Fibroblast of lung (primary cell): ENCODE measurements at places on chromosomes 2 and 18. TPM values are rescaled to one million over a fixed set of nuclear protein-coding genes. Genes with fewer than 3 reads are reported as not detected.

DNA sequence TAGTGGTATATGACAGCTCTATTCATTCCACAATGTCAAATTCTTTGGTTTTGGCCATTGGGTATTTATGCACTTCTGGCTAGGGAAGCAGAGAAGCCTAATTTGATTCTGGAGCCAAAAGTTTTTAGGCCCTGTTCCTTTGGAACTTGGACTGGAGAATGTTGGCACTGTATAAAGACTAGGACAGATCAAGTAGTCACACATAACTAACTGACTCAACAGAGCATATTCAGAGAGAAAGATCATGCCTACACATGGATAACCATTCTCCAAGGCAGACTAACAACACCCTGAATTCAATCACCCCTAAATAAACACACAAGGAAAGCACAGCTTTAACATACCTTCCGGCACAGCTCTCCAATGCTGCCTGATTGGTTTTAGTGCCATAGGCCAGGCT lies 62.9 kb downstream of the ARHGAP15 start:
- no peaks in the 10 kb centered on the region for H3K4me1 ChIP-seq
- no peak for DNase-seq
- no peak overlapping the region for H3K27ac ChIP-seq

The BCL2 gene
- total RNA-seq: 3.6 and 9.0 TPM in 2 replicates

GRCh38 chr2:216700781-216701180 lies 5.4 kb upstream of the IGFBP5 start:
- H3K4me3 ChIP-seq: no peak overlapping the region
- H3K36me3 ChIP-seq: no peaks in the 10 kb centered on the region
- DNase-seq: no peak

GRCh38 chr2:203105996-203106395 lies 91.3 kb downstream of the NBEAL1 start:
- H3K27me3 ChIP-seq: no peaks in the 10 kb centered on the region
- H3K36me3 ChIP-seq: peaks cover 7% of the 10 kb centered on the region
- no peak for DNase-seq
- no peak overlapping the region for H3K4me3 ChIP-seq
- no peak overlapping the region for H3K27ac ChIP-seq

- no peaks in the 10 kb centered on the region for H3K27me3 ChIP-seq
- peaks cover 17% of the 10 kb centered on the region for H3K4me1 ChIP-seq
- DNase-seq: no peak
- peak overlapping the region; percentile 95 for H3K4me3 ChIP-seq
- H3K27ac ChIP-seq: peak overlapping the region; percentile 98
Observed at GRCh38 chr2:33134791-33135560, 188.2 kb downstream of the LTBP1 start.

DNA sequence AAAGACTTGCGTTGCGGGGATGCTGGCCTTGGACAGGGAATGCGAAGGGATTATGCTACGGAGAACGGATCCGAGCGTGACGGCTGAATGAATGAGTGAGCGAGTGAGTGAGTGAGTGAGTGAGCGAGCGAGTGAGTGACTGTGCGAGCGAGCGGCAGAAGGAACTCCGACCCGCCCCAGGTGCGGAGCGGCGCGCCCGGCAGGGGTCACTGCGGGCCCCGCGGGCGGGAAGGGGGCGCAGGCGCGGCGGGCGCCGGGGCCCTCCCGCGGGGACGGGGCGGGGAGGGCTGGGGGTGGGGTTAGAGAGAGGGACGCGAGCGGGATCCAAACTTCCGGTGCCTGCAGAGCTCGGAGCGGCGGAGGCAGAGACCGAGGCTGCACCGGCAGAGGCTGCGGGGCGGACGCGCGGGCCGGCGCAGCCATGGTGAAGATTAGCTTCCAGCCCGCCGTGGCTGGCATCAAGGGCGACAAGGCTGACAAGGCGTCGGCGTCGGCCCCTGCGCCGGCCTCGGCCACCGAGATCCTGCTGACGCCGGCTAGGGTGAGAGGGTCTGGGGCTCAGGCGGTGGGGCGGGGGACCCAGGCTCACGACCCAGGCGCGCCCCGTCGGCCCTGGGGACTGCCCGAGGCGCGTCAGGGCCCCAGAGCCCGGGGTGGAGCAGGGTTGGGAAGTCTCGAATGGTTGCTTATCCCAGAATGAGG lies at the start of gene ITM2C:
TSS of gene ITM2C (plus strand) at position 338 of the 702 bp plus-strand sequence. CDS start at position 422, 84 bp downstream.
- peaks cover 15% of the 10 kb centered on the region for H3K27me3 ChIP-seq
- no peaks in the 10 kb centered on the region for H3K36me3 ChIP-seq
- no peak within 1 kb of the TSS for H3K27ac ChIP-seq
- peak within 1 kb of the TSS; percentile 78 for H3K4me3 ChIP-seq
- DNase-seq: peak; percentile 66

- DNase-seq: peak; percentile 24
- H3K4me3 ChIP-seq: no peak overlapping the region
- no peaks in the 10 kb centered on the region for H3K36me3 ChIP-seq
Observed at GRCh38 chr2:162127422-162127821, 24.6 kb downstream of the GCG start.

The NDUFB3 gene
- 69.9 and 77.5 TPM in 2 replicates for total RNA-seq

The SATB2 gene
- total RNA-seq: 13.9 and 28.1 TPM in 2 replicates

The GLB1L gene
- total RNA-seq: 28.2 and 47.0 TPM in 2 replicates

The PMAIP1 gene
- 29.8 and 34.7 TPM in 2 replicates for total RNA-seq

The EMILIN1 gene
- total RNA-seq: 187 and 251 TPM in 2 replicates

The PSMA8 gene
- total RNA-seq: not detected in 2 replicates

The LYPD1 gene
- 0.17 and 0.26 TPM in 2 replicates for total RNA-seq

The REG1A gene
- not detected in 2 replicates for total RNA-seq

The RSAD2 gene
- total RNA-seq: 0.77 and 1.7 TPM in 2 replicates

DNA sequence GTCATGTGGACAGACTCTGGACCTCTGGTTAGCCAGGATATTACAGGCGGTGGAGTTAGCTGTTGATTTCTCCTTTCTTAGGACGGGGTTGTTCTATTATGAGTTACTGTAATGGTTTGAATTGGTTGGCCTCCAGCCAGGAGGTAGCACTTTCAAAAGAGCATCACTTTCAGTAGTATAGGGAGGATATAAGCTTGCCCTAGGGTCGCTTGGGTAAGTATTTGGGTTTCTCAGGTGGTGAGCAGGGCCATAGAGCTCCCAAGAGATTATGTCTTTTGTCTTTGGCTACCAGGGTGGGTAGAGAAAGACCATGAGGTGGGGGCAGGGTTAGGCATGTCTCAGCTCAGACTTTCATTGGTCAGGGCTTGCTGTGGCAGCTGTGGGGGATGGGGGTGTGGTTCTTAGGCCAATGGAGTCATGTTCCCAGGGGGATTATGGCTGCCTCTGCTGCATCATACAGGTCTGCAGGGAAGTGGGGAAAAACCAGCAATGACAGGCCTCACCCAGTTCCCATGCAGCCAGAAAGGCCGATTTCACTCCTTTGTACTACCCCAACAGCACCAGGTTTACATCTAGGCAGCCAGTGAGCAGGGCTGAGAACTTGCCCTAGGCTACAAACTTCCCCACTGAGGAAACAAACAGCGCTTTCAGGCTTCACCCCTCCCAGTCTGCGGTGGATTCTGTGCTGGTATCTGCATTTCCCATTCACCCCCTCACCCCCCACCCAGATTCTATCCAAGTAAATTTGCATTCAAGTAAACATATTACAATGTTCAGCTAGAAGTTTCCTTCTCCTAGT lies 89.4 kb upstream of the SLC38A11 start:
- no peak overlapping the region for H3K27ac ChIP-seq
- H3K27me3 ChIP-seq: no peaks in the 10 kb centered on the region
- H3K36me3 ChIP-seq: no peaks in the 10 kb centered on the region
- H3K4me1 ChIP-seq: no peaks in the 10 kb centered on the region

DNA sequence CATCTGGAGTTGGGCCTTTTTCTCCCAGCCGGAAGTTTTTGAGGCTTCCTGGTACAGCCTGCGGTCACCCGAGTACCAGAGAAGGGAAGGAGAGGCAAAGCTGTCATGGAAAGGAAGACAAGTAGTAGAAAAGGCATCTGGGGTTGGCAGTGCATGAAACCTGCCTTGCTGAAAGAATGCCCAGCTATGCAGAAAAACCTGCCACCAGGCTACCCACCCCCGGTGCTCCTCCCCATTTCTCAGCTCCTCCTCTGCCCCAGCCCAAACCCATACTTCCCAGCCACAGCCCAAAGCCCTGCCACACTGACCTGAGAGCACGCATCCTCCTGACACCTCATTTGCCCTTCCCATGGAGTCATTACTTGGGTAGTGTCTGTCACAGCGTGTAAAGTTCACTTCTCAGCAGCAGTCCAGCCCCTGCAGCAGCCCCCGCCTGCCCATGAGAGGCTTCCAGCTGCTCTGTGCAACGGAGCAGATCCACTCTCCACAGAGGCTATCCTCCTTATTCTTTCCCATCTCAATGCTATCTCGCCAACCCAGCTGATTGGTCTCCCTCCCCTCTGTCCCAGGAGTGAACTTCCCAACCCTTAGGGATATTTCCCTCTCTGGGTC lies 40.4 kb upstream of the MAL start:
- H3K4me1 ChIP-seq: no peaks in the 10 kb centered on the region
- no peak overlapping the region for H3K4me3 ChIP-seq
- no peak for DNase-seq
- H3K36me3 ChIP-seq: no peaks in the 10 kb centered on the region
- no peaks in the 10 kb centered on the region for H3K27me3 ChIP-seq
- no peak overlapping the region for H3K27ac ChIP-seq

DNA sequence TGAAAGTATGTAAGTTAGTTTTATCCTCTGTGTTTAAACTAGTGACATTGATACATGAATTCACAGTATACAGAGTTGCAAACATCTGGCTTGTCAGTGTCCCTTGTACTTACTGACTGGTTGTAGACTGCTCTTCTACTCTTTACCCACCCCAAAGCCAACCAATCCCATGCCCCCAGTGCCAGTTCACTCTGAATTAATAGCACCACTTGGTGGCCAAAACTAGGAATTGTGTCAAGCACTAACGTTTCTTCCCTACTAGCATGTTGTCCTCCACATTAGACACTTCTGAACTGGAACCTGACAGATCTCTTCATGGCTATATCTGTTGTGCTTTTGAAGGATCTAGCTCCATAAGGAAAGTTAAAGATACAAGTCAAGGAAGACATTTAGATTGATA lies 27.2 kb upstream of the OTX1 start:
- H3K36me3 ChIP-seq: peaks cover 1% of the 10 kb centered on the region
- no peak overlapping the region for H3K4me3 ChIP-seq
- peak; percentile 53 for DNase-seq
- no peaks in the 10 kb centered on the region for H3K27me3 ChIP-seq
- no peaks in the 10 kb centered on the region for H3K4me1 ChIP-seq
- no peak overlapping the region for H3K27ac ChIP-seq
